Testis (tissue), 5 donors: ENCODE measurements at places on chromosomes 1 and 21. TPM values are rescaled to one million over a fixed set of nuclear protein-coding genes. Genes with fewer than 3 reads are reported as not detected.

GRCh38 chr1:24389231-24389678, 24.3 kb downstream of the STPG1 start:
- H3K27me3 ChIP-seq = no peaks in the 10 kb centered on the region
- DNase-seq = no peak
- no peak overlapping the region for H3K27ac ChIP-seq
- peaks cover 5% of the 10 kb centered on the region for H3K4me1 ChIP-seq
- no peaks in the 10 kb centered on the region for H3K36me3 ChIP-seq

- H3K4me3 ChIP-seq = no peak overlapping the region
- H3K27ac ChIP-seq = no peak overlapping the region
- no peaks in the 10 kb centered on the region for H3K36me3 ChIP-seq
- H3K4me1 ChIP-seq = peaks cover 36% of the 10 kb centered on the region
Observed at GRCh38 chr1:236020359-236021219, 44.3 kb downstream of the NID1 start.

- H3K36me3 ChIP-seq = no peaks in the 10 kb centered on the region
- H3K4me3 ChIP-seq = no peak overlapping the region
- H3K27me3 ChIP-seq = no peaks in the 10 kb centered on the region
- no peak overlapping the region for H3K27ac ChIP-seq
Observed at GRCh38 chr1:170402476-170403311, 129.3 kb upstream of the GORAB start.

DNA sequence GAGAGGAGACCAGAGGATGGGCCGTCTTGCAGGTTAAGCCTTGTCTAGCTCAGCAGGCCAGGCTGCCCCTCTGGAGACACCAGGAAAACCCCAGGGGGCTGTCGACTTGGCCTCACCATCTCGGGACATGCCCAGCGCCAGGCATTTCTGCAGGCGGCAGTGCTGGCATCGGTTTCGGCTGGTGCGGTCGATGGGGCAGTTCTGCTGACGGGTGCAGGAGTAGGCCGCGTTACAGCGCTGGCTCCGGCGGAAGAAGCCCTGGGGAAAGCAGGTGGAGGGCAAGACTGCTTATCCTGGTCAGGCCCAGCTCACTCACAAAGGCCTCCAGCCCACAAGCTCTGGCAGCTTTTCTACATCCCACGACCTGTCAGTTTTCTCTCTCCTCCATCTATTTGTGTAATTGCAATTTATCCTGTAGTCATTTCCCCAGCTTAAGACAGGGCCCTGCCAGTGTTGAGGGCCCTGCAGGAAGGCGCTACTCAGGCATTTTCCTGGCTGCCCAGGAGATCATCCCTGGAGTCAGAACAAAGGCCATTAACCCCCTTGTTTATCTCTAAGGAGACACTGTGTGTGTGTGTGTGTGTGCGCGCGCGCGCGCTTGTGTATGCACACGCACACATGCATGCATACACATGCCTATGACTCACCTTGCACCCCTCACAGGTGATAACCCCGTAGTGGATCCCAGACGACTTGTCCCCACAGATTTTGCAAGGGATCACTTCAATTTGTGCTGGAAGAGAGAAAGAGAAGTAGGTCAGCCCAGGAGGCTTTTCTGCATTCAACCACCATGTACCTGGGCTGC, 11.5 kb upstream of the LINGO4 start:
- no peaks in the 10 kb centered on the region for H3K27me3 ChIP-seq
- no peaks in the 10 kb centered on the region for H3K36me3 ChIP-seq
- no peak overlapping the region for H3K27ac ChIP-seq
- no peak overlapping the region for H3K4me3 ChIP-seq

DNA sequence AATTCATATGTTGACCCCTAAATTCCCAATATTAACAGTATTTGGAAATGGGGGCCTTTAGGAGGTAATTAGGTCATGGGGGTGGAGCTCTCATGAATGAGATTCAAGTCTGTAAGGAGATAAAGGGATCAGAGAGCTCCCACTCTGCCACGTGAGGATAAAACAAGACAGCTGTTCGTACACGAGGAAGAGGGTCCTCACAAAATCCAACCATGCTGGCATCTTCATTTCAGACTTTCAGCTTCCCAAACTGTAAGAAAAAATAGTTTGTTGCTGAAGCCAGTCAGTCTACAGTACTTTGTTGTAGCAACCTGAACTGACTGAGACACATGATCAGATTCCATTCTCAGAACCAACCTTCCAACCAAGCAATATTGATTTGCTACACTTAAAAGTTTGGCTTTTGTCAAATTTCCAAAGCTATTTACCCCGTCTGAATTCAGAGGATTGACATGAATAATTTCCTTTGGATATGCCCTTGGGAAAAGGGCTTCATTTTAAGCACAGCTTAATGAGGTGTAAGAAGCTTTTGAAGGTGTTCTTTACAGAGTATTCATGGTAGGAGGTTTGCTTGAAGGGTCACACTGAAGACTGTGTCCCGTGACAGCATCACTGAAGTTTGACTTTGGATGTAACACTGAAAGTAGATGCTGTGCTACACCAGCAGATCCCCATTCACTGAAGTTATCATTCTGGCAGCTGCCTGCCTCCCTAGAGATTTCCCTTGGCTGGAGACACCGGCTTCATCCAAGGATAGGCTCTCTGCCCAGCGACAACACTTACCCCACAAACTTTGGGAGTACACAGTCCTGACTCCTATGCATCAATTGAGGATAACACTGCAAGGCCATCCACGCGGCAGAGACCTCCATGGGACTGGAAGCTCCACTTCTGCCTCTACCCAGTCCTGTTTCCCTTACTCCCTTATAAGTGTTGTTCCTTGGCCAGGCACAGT, 4.9 kb upstream of the OMA1 start:
- no peaks in the 10 kb centered on the region for H3K27me3 ChIP-seq
- H3K27ac ChIP-seq = no peak overlapping the region
- no peak for DNase-seq

GRCh38 chr1:67149179-67149770, 14.5 kb upstream of the C1orf141 start:
- peaks cover 8% of the 10 kb centered on the region for H3K4me1 ChIP-seq
- H3K36me3 ChIP-seq = no peaks in the 10 kb centered on the region
- H3K27me3 ChIP-seq = no peaks in the 10 kb centered on the region
- no peak overlapping the region for H3K4me3 ChIP-seq
- DNase-seq = peak; percentile 83

Gene LEFTY2
- total RNA-seq = 4.7 TPM

Gene SEMA6C
- 175 TPM for total RNA-seq

Gene SLC9C2
- 15.9 TPM for total RNA-seq
